ENCODE measurements at places on chromosomes 16 and 17.

DNA sequence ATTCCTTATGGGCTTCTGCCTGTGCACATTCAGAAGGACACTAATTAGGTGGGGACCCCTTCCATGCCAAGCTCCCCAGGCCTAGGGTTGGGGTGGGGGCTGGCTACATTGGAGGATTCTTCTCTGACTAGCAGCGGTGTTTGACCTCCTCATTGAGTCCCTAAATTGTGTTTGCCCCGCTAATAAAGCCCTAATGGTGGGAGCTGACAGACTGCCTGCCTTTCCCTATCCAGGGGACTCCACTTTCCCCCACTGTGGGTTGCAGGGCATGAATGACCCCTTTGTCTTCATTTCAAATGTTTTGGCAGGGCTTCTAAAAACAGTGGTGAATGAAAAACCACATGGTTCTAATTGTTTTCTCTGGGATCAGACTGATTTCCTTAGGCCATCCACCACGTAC lies 476.8 kb upstream of the CDH11 start:
- DNase-seq: no peak

DNA sequence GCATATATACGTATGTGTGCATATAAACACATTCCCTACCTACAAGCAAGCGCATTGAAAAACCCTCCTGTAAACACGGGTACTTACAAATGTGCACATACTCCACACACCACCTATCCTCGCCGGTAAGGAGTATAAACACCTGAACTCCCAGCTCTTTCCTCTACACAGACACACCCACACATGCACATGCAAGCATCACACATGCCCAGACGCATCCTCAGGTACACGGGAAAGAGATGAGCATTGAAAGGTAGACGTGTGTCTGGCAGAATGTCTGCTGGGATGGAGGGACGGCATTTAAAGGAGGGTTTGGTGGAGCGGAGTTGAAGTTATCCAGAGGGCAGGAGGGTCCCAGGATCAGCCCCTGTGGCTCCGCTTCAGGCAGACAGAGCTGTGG lies 4.7 kb upstream of the SMTNL2 start:
- DNase-seq: peak; percentile 49

GRCh38 chr17:48016112-48016511 lies 21.5 kb downstream of the COPZ2 start:
- DNase-seq: no peak

DNA sequence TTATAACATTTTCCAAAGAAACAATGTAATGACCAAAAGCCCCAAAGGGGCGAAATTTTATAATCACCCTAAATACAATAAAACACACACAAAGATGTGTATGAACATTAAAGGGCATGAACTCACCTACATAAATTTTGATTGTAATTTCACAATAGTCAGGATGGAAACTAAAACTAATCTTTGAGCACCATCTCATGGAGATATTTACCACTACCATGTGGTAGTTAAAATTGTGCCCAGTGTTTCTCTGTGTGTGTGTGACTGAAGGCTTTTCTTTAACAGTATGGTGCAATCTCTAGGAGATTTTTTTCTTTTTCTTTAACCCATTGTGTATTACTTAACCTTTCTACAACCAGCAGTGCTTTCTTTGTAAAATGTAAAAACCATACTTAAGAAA lies 19.7 kb upstream of the MEIOC start:
- DNase-seq: no peak

GRCh38 chr16:85527767-85528297 lies 85.3 kb upstream of the GSE1 start:
- no peak for DNase-seq

GRCh38 chr17:75704963-75705875 lies 16.0 kb upstream of the ITGB4 start:
- DNase-seq: no peak

DNA sequence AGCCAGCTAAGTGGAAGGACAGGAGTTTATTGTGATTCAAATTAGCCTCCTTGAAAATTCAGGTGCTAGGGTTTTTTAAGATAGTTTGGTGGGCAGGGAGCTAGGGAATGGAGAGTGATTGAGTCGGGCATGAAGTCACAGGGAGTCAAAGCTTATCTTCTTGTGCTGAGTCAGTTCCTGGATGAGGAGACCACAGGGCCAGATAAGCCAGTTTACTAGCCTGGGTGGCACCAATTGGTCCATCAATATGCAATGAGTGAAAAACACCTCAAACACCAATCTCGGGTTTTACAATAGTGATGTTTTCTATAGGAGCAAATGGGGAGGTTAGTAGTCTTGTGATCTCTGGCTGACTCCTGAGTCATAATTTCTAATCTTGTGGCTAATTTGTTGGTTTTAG lies 165.1 kb downstream of the ABCC12 start:
- DNase-seq: no peak

DNA sequence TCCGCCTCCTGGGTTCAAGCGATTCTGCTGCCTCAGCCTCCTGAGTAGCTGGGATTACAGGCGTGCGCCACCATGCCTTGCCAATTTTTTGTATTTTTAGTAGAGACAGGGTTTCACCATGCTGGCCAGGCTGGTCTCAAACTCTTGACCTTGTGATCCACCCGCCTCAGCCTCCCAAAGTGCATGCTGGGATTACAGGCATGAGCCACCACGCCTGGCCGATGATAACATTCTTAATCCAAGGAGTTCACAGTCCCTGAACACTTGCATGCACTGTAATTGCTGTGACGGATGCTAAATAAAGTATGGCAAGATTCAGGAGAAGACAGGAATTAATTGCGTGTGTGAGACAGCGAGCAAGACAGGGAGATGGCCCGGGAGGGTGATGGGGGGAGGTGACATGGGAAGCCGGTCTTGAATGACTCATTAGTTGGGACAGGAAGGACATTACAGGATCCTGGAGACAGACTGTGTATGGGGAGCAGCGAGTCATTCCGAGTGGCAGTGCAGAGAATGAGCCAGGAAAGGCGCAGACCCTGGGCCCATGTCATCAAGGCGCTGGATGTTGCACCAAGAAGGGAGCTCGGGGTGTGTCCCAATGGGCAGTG lies 6.7 kb downstream of the ABCA3 start:
- DNase-seq: no peak

GRCh38 chr16:62954144-62955032 lies 918.1 kb upstream of the CDH8 start:
- peak; percentile 20 for DNase-seq

DNA sequence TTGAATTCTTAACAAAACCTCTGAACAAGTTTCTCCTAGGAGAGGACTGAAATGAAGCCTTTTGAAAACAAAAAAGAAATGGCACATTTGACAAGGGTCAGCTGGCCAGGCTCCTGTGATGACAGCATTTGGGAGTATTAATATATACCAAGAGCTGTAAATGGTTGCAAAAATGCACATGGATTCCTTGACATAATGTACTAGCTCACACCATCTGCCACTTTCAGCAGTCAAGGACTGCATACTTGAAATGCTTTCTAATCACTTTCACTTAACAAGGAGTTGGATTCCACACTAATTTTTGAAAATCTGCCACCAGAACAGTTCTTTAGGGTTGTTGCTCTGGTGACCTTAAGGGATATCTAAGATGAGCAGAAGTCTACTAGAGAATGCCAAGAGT lies 236.7 kb upstream of the TOX3 start:
- no peak for DNase-seq

DNA sequence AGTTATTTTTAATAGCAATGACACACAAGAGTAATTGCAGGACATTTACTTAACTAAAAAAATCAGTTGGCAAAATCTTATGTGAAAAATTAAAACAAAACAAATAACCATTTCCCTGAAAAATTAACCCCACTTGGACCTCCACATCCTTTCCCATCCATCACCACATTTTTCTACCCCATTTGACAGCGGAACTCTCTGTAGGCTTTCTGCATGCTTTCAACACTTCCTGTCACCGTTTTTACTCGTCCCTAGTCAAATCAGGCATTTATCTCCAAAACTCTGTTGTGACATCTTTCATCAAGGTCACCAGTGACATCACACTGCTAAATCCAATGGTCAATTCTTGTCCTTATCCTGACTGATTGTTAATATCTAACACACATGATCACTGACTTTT lies 27.5 kb downstream of the KCNJ16 start:
- no peak for DNase-seq

GRCh38 chr17:78429618-78429995 lies 51.2 kb downstream of the PGS1 start:
- DNase-seq: no peak

GRCh38 chr17:7025245-7025644 lies 2.4 kb downstream of the BCL6B start:
- no peak for DNase-seq

DNA sequence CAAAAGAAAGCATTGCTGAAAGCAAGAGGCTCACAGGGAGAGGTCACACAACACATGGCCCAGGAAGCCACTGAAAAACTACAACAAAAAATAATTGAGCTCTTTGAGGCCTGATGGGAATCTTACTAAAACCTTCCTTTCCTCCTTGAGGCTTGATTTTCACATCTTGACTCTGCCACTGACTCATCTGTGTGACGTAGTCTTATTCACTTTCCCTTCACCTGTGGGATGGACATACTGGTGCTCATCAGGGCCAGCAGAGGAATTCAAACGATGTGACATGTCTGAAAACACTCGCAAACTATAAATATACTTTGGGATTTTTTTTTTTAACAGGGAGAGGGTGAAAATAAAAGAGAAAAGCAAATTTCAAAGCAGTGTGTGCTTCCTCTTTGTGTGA lies 78.3 kb upstream of the ASIC2 start:
- no peak for DNase-seq

DNA sequence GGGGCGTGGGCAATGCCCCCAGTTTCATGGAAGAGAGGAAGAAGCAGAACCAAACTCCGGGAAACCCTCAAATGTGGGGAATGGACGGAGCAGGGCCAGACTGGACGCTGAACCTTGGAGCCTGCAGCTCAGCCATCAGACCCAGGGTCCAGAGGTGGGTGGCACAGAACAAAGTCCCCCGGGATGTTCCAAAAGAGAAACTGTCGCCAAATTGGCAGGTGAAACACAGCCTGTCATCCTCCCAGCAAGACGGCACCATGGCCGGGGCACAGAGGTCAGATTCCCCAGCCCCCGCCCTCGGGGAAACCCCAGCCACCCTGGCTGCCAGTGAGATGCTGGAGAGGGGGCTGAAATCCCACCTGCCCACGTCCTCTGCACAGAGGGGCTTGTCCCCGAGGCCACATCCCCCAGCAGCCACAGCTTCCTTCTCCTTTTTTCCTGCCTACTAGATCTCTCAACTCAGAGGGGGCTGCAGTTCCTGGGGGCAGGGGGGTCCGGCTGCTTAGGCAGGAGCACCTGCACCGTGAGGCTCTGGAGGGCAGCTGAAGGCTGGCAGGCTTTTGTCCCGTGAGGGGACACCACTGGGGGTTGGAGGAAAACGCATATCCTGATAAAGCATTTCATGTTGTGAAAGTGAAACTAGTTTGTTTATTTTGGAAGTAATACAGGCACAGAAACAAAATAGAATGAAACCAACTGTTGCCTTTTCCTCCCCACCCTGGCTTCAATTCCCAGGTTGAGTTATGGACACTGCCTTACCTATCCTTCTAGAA lies 1.2 kb upstream of the SECTM1 start:
- peak; percentile 72 for DNase-seq

DNA sequence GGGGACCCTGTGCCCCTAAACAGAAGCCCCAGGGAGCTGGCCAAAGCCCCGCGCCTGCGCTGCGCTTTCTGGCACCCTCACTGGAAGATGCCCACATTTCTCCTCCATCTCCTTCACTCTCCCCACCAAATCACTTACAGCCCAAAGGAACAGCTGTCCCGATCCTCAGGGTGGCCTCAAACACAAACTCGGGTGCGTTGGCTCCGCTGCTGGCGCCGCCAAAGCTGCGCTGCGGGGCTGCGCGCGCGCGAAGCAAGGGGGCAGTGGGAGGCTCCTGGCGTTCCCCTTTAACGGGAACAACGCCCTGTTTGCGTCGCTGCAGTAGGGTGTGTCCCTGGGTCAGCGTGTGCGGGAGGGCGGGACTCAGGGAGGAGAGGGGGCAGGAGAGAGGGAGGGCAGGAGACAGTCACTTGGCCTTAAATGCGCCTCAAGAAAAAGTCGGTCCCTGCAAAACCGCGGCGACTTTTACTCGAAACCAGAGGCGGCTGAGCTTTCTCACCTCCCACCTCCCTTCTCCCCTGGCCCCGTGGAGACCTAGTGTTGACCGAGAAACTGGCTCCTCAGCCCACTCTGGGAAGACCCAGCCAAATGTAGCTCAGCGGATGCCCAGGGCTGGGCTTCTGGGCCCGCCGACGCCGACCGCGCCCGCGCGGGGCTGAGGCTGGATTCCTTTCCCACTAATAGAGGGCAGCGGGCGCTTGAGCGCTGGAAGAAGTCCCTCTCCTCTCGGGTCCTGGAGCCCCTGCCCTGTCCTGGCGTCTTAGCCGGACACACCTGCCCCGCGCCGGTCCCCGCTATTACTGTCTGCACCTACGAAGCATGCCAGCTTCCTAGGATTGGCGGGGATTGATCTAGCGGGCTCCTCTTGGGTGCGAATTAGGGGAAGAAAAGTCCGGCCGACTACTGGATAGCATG lies 2.6 kb downstream of the PMP22 start:
- peak; percentile 86 for DNase-seq

GRCh38 chr17:2794111-2794803 lies 2.0 kb upstream of the RAP1GAP2 start:
- DNase-seq: no peak

DNA sequence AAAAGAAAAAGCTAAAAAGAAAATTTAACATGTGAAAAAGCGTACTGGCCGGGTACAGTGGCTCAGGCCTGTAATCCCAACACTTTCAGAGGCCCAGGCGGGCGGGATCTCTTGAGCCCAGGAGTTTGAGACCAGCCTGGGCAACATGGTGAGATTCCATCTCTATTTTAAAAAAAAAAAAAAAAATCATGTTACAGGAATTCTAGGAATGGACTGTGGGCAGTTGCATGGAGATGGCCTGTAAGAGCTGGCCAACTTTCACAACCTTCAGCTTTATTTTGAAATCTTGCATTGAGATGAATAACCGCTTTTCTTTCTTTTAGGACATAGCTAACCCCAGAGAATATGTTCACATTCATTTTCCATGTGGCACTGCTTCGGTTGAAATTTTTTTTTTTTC lies 8.2 kb upstream of the CIAO3 start:
- DNase-seq: no peak

GRCh38 chr16:70416748-70417616 lies 21.9 kb downstream of the ST3GAL2 start:
- DNase-seq: peak; percentile 51

DNA sequence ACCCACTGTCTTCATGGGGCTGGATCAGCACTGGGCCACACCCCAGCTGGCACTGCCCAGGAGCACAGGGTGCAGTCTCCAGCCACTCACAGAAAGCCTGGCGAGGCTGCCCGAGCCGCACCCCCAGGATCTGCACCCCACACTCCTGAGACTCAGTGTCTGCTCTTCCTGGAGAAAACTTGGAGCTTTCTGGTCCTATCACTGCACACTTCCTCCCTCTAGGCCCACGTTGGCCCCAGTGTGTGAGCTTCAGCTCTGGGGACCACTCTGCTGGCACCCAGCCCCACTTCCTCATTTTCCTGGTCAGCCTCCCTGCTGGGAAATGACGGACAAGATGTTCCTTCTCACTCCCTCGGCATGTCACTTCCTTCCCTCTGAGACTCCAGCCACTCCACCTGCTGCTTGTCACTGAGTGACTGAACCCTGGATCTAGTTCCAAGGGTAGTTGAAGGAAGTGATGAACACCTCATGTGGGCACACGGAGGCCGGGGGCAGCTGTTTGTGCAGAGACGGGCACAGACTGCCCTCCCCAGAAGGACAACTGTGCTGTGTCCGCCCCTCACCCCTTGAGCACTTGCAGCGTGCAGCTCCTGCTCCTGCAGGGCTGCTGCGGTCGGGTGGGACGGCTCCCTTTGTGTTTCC lies 29.0 kb downstream of the ZC3H18 start:
- no peak for DNase-seq

GRCh38 chr17:81890447-81891302 lies 711 bp downstream of the ALYREF start:
- DNase-seq: peak; percentile 85

Data from H7 (cell line).